ENCODE measurements at places on chromosomes 1 and 21.
A peak's percentile ranks its signal among the peaks of the same experiment; 100 is the strongest.

- no peak for DNase-seq
Observed at GRCh38 chr1:58248791-58249190, 297.7 kb downstream of the OMA1 start.

- peak; percentile 64 for DNase-seq
Observed at GRCh38 chr1:99704356-99704816, 58.5 kb downstream of the PALMD start.

DNA sequence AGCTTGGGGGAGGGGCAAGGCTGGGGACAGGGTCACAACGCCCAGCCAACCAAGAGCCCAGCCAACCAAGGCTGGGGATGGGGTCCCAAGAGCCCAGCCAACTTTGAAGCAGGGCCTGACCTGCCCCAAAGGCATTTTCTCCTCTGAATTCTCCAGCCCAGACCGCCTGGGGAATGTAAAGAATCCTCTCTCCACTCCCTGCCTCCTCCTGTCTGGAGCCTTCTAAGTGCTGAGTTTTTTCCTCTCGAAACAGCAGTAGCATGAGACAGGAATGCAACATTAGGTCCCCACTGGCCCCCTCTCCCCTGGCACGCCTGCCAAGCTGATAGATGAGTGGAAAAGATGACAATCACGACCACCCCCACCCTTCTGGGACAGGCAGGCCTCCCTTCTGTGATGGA, 17.0 kb downstream of the C1orf198 start:
- no peak for DNase-seq

GRCh38 chr21:38115870-38116269, 140.9 kb upstream of the KCNJ15 start:
- no peak for DNase-seq

- DNase-seq = no peak
Observed at GRCh38 chr1:6419397-6419803, 319 bp downstream of the HES2 start.

- no peak for DNase-seq
Observed at GRCh38 chr1:62064829-62065407, 129.7 kb upstream of the L1TD1 start.

- DNase-seq = no peak
Observed at GRCh38 chr1:221965252-221965651, 223.4 kb upstream of the DUSP10 start.

DNA sequence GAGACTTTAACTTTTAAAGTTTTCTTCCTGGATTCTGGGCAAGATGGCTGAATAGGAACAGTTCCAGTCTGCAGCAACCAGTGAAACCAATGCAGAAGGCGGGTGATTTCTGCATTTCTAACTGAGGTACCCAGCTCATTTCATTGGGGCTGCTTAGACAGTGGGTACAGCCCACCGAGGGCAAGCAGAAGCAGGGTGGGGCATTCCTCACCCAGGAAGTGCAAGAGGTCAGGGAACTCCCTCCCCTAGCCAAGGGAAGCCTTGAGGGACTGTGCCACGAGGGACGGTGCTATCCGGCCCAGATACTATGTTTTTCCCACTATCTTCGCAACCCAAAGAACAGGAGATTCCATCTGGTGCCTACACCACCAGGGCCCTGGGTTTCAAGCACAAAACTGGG, 121.0 kb downstream of the VAV3 start:
- no peak for DNase-seq

- DNase-seq = no peak
Observed at GRCh38 chr1:197320991-197321531, 53.0 kb downstream of the CRB1 start.

- DNase-seq = peak; percentile 84
Observed at GRCh38 chr1:154975409-154976059, 1.1 kb downstream of the CKS1B start.

DNA sequence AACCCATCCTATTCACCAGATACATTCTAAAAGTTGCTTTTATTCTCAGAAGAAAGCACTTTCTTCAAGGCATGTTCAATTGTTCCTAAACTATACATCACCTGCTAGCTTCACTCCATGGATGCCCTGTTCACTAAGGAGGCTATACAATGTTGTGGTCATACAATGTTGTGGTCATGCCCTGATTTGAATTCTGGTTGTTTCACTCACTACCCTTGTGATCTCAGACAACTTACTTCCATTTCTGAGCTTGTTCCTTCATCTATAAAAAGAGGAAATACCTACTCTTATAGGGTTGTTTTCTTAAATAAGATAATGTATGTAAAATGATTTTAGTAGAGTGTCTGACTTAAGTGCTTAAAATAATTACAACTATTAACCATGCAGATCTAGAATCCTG, 19.7 kb downstream of the EDEM3 start:
- DNase-seq = no peak

- no peak for DNase-seq
Observed at GRCh38 chr1:121518726-121519041, 333.9 kb downstream of the SRGAP2C start.

- no peak for DNase-seq
Observed at GRCh38 chr1:170395149-170395548, 136.8 kb upstream of the GORAB start.

GRCh38 chr1:210915890-210916507, 217.9 kb downstream of the KCNH1 start:
- no peak for DNase-seq

GRCh38 chr1:162561616-162562469, at the start of gene UAP1:
TSS of gene UAP1 (plus strand) at chr1:162561722. CDS start at chr1:162566069, 4,347 bp downstream.
- no peak for DNase-seq

DNA sequence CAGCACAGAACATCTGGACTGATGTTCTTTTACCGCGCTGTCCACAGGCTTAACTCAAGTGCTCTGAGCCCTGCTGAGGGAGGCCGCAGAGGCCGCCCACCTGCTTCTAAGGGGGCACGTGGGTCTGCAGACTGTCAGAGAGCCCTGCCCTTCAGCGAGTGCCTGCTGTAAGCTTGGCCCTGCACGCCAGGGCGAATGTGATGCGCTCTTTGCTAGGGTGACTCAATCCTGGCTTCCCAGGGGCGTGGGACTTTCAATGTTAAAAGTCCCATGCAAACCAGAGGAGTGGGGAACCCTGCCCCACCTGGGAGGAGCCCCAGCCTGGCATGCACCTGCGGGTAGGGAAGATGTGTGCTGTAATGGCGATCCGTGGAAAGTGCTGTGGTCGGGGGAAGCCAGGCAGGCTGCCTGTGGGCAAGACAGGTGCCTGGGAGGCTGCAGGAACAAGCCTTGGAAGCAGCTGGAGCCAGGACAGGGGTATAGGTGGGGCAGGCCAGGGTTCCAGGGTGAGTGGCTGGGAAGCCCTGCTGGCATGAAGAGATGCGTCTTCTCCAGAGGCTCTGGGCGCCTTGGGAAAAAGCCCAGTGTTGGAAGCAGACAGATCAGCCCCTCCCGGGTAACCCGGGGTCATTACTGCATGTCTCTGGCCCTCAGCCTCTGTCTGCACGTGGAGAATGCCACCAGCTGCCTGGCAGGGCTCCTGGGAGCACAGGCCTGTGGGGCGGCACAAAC, 594 bp upstream of the PANK4 start:
- no peak for DNase-seq

DNA sequence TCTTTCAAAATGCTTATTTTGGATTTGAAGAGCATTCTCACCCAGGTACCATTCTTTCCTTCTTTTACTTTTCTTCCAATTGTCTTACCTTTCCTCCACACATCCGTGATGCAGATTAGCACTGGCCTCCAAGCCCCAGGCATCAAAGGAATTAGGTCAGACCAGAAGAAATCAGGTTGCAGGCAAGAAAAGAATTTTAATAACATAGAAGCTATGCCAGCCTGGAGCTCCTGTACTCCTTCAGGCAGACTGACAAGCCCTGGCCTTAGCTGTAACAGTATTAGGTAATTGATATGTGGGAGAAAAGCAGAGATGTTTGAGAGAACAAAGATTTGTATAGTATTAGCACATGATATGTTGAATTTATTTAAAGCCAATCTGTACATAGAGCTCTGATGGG, 390.4 kb upstream of the ADGRL2 start:
- DNase-seq = no peak

DNA sequence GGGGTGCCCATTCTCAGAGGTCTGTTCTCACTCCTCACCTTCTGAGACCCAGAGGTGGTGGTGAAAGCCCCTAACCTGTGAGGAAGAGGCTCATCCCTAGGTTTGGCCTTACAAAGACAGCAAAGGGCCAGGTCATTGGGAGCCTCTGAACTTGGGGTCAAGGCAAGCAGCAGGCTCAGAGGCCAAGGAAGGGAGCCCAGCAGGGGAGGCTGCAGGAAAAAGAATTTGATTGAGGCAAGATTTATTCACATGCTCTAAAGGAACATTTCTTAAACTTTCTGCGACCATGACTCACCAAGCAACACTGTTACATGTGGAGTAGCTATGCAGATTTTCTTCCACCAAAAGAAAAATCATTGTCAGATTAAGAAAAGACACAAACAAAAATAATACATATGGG, 132.5 kb upstream of the SYT6 start:
- no peak for DNase-seq

DNA sequence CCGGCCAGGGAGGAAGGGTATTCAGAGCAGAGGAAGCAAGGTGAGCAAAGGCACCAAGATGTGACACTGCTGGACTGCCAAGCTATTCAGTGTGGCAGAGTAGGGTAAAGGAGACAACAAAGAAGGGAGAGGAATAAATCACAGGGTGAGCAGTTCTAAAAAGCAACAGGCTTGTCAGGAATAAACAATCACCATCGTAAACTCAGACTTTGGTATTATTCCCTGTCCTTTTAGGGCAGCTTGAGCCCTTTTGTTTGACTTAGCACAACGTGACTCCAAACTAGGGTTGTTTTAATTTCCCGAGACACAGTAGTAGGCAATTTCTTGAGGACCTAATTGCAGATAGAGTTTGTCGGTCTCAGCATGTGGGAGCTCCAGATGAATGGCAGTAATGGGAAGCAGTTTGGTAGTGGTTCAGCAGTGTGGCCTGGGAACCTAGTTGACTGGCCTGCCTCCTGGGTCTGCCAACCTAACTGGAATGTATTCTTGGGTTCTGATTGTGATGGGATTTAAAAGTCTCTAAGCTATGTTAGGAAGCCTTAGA, 4.3 kb downstream of the CR1L start:
- no peak for DNase-seq

- no peak for DNase-seq
Observed at GRCh38 chr1:227735539-227736285, 477 bp downstream of the SNAP47 start.

- no peak for DNase-seq
Observed at GRCh38 chr1:36285443-36286101, 20.6 kb upstream of the SH3D21 start.

DNA sequence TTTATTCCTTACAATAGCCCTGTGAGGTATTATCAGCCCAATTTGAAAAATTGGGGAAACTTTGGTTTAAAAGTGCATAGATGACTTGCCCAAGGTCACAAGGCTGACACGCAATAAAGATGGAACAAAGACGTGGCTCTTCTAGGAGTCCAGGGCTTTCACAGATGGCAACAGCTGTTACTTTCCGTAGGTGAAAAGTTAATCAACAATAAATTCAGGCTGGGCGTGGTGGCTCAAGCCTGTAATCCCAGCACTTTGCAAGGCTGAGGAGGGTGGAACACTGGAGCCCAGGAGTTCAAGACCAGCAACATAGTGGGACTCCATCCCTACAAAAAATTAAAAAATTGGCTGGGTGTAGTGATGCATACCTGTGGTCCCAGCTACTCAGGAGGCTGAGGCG, 87.8 kb upstream of the ATF3 start:
- DNase-seq = no peak

- DNase-seq = no peak
Observed at GRCh38 chr1:205989786-205990185, 13.4 kb downstream of the RAB7B start.

- DNase-seq = no peak
Observed at GRCh38 chr1:180231506-180231921, 1.4 kb downstream of the LHX4 start.

GRCh38 chr1:55337801-55338447, 122.8 kb upstream of the USP24 start:
- DNase-seq = no peak

DNA sequence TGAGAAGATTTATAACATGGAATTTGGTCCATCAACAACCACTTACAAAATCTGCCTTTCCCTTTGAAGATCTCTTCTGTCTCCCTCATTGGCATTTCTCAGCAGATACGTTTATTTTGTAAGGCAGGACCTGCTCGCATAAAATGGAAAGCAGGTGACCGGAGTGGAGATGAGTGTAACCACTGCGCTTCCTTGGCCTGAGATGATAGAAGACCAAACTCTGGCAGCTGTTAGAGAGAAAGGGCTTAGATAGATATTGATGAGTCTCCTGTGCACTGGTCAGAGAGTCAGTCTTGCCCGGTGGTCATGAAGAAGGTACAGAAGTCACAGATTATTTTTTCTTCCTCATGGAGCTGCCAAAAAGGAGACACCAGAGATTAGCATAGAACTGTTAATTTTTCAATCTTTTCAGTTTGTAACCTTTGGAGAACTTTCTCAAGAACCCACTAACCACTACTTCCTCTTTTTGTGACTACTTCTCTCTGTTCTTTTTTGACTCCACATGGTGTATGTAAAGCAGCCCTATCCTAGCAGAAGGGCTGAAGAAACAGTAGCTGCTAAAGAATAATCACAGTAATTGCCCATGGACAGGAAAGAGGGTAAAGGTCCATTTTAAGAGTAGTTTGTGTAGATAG, 47.6 kb downstream of the FCRL3 start:
- no peak for DNase-seq

DNA sequence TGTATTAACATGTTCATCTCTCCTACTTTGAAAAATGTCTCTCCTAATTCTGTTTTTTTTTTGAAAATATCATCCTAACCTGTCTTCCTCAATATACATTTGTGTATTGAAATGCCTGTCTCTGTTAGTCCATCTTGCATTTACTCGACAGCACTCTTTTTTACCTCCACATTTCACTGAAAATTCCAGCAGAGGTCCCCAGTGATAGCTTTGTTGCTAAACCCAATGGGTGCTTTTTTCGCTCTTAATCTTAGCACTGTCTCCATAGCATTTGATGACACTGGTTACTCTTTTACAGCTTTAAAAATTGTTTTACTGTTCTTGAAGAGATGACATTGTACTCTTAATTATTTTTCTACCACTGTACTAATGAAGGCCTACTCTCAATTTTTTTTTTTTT, 10.8 kb downstream of the OSBPL9 start:
- no peak for DNase-seq

- no peak for DNase-seq
Observed at GRCh38 chr1:210900820-210901219, 233.1 kb downstream of the KCNH1 start.

GRCh38 chr1:13593511-13594131, 10.0 kb downstream of the PDPN start:
- DNase-seq = no peak

All from upper lobe of right lung (tissue), 1 donor.